ENCODE measurements at places on chromosomes 13 and 19.

DNA sequence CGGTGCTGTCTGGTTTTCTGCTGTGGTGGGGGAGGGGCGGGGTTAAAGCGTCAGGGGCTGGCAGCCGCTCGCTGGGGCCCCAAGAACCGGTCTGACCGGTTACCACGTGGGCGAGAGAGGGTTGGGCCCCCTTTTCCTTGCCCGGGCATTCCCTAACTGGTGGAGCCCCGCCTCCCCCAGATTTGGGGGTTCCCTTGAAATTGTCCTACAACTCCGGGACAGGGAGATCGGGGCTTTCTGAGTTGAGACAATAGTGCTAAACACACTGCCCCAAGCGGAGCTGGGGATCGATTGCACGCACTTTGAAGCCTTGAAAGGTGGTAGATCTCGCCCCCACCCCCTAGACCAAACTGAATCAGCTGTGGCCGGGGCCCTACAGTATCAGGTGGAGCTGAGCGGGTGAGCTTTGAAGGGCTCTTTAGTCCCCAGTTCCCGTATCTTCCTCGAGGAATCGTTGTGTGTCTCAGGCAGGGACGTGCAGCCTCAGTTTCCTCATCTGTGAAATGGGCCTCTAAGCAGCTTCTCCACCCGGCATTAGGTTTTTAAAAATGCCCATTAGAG is 4.8 kb downstream of the IER2 start:
- peak; percentile 73 for DNase-seq

DNA sequence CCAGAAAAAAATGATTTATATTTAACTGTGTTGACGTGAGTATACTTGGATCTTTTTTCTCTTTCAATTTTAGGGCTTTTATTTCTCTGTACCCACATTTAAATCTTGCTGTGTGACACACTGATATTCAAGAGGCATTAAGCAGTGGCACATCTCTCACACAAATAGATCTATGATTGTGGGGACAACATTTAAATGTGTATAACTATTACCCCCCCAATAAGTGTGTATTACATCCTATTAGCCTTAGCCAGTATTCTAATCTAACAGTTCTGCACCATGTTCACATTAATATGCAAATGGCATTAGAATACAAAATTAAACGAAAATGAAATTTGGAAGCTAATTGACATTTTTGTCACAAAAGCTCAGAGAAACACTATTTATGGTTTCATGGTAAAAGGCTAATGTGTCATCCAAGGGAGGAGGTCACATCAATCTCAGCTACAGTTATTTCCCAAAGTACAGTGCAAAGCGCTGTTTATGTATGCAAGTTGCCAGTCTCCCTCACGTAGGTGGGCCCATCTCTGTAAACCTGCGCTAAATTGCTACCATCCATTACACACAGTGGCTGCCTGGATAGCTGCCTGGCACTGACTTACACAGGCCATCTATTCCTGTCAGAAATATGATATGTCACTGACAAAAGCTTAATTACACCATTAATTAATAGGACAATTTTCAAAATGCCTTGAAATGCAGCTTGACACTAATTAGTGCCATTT is 984.7 kb upstream of the PCDH9 start:
- no peak for DNase-seq

DNA sequence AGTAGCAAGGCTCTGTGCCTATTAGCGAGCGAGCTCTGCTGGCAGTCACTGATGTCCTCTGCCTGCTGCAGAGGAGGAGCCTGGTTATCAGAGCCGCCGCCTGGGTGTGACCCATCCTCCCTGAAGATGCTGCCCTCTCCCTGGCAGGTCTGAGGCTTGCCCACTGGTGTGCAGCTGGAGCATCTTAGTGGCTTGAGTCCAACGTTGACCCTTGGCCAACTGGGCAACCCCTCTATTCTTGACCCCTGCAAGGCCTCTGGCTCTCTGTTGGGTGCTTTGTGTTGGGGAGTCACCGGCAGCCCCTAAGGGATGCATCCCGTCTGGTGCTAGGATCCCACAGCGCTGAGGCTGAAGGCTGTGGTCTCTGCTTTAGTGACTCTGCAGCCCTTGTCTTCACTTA is 277.9 kb upstream of the SOX1 start:
- no peak for DNase-seq

GRCh38 chr19:7636691-7637373 is at the start of gene STXBP2:
TSS of gene STXBP2 (plus strand) at chr19:7637110. CDS start at chr19:7637150, 40 bp downstream.
- peak; percentile 81 for DNase-seq

GRCh38 chr19:3006075-3006767 is 22.9 kb downstream of the TLE2 start:
- DNase-seq: peak; percentile 21

DNA sequence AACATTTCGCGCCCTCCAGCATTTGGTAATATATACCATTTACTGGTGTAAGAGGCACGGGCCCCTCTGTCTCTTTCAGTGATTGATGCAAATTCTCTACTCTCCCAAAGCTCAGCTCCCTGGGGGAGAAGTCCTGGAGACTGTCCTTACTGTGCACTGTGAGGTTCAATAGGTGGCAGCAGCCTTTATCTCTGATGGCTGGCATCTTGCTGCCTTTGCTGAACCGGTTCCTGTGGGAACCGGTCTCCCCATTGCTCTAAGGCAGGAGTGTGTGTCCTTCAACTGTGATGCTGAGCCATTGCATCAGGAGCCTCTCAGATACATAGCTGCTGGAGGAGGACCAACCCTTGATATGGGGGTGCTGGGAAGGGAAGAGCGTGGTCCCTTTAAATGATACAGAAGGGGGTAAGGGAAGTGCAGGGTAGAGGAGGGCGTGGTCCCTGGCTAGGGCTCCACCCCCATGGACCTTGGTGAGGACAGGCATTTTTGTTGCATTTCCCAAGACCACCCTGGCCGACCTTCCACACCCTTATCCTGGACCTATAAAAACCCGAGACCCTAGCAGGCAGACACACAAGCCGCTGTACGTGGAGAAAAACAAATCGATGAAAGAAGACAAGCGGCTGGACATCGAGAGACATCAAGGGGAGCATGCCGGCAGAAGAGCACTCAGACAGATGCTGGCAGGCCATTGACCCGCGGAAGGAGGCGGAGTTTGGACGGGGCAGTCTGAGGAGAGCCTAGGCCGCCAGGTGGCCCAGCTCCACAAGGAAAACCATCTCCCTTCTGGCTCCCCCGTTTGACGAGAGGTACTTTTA is 41.1 kb upstream of the GTF3A start:
- no peak for DNase-seq

DNA sequence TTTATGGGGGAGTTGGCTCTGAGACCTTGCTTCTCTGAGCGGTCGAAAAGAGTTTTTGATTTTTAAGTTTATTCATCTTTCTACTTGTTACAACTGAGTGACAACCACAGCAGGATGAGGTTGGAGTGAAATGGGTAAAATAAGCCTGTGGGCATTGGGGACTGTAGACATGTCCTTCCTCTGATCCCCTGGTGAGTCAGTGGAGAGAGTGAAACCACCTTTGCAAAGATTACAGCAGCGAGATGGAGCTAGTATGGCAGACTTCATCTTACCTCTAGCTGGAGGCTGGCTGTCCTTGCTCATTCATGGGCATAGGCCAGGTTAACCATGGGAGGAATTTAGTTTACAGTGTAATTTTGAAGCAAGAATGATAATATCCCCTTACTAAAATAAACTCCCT is 30.9 kb upstream of the PSG9 start:
- no peak for DNase-seq

GRCh38 chr19:4007021-4007835 is at the start of gene PIAS4:
TSS of gene PIAS4 (plus strand) at chr19:4007736. CDS start at chr19:4007761, 25 bp downstream.
- peak; percentile 96 for DNase-seq

- DNase-seq: no peak
Measured at GRCh38 chr13:93966267-93966936, 513.1 kb downstream of the DCT start.

GRCh38 chr13:25085125-25085742 is 10.7 kb upstream of the PABPC3 start:
- no peak for DNase-seq

GRCh38 chr19:6849876-6850275 is 37.5 kb upstream of the ADGRE1 start:
- DNase-seq: no peak

DNA sequence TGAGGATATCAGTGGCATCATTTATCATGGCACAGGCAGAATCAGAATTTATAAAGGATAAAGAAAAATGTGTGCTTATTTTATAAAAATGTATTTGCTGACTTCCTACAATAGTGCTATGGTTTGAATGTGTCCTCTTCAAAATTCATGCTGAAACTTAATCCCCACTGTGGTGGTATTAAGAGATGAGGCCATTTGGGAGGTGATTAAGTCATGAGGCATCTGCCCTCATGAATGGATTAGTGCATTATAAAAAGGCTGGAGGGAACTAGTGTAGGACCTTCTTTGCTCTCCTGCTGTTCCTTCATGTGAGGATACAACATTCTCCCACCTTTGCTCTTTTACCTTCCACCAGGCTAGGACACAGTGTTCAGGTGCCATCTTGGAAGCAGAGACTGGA is 212.8 kb downstream of the RFC3 start:
- DNase-seq: no peak

- DNase-seq: no peak
Measured at GRCh38 chr13:94765814-94766213, 53.5 kb upstream of the SOX21 start.

- no peak for DNase-seq
Measured at GRCh38 chr13:113907635-113908617, 44.0 kb upstream of the GAS6 start.

GRCh38 chr13:39245688-39246087 is 207.4 kb downstream of the NHLRC3 start:
- DNase-seq: no peak

GRCh38 chr13:43805071-43805468 is 18.3 kb upstream of the ENOX1 start:
- DNase-seq: no peak

DNA sequence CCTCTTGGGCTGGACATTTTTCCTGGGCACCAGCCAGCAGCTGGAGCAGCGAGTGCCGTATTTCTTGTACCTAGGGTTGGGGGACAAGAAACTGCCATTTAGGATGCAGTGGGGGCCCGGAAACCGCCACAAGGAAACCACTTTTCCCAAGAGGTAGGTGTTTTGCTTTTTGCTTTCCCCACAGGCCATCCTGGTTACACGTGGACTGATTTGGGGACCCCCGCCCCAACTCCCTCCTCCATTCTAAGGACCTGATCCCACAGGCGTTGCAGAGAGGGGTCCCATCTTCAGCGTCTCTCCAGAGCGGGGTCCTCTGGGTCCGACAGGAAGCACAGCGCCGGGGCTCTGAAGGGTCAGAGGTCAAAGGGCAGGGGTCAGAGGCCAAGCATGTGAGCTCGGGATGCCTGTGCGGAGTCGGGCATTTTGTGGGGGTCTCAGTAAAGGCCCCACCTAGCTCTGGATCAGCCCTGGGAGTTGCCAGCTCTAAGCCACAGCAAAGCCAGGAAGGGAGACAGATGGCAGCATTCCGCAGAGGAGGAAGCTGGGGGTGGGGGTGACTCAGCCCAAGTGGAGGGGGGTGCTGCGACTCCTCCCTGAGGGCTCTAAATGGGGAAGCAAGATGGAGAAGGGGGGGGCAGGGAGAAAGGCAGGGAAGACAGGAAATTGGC is 4.3 kb downstream of the ZGLP1 start:
- no peak for DNase-seq

- no peak for DNase-seq
Measured at GRCh38 chr19:30804751-30805150, 432.6 kb downstream of the ZNF536 start.

- no peak for DNase-seq
Measured at GRCh38 chr19:43721469-43722048, 5.7 kb downstream of the IRGC start.

DNA sequence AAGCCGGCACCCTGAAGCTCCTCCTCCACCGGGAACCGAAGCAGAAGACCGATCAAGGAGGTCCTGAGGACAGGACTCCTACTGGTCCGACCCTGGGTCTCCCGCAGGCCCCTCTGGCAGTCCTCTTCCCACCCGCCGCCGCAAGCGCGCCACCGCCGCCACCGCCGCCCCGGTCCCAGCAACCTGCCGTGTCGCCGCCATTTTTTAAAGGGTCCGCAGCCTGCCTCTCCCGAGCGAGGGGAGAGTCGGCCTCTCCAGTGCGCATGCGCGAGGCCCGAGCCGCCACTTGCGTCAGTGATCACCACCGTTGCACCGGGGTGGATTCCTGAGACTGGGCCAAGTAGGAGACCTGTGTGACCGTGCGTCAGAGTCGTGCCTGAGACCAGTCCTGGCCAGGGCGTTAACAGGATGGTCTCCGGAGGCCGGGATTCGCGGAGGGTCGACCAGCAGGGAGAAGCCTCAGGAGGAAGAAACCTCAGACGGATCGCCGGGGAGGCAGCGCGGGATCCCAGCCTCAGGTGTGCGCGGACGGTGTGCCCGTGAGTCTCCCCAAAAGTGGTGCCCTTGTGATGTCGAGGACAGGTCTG is 51.6 kb downstream of the ZNF146 start:
- DNase-seq: no peak

- DNase-seq: no peak
Measured at GRCh38 chr19:58380037-58380661, 681 bp downstream of the ZNF837 start.

DNA sequence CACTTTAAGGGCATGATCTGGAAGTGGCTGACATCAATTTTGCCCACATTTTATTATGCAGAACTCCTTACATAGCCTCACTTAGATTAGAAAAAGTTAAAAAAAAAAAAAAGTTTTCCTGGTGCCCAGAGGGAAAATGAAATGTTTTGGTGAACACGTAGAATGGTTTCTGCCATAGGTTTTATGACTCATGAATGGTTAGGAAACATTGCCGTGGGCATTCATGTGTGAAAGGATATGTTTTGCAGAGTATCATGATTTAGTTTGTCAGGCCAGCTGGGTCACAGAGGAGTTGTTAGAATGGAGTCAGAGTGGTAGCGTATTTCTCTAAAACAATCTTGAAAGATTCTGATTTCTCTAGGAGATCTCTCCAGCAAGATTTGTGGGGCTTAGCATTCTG is 133.8 kb downstream of the MRPL57 start:
- DNase-seq: no peak

DNA sequence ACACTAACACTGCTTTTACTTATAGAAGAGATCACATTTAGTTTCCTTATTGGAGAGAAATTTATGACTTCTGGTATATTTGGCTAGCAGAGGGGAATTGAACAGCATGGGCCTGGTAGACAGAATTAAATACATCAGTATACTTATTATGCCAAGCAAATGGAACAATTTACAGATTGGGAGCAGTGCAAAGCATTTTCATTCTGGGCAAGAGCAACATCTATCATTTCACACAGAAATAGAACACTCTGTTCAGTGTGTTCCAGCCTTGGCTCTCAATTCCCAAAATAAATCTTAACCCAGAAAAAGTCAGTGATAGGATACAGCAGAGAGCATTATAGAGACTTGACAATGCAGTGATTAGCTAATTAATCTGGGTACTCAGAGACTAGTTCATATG is 604.0 kb upstream of the SLITRK6 start:
- no peak for DNase-seq

DNA sequence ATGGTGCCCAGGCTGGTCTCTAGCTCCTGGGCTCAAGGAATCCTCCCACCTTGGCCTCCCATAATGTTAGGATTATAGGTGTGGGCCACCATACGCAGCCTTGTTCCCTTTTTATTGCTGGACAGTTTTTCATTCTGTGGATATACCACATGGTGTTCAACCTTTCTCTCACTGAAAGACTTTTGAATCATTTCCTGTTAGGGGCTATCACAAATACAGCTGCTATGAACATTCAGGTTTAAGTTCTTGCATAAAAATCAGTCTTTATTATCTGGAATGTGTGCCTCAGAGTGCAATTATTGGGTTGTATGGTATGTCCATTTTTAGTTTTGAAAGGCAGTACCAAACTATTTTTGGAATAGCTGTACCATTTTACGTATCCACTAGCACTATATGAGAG is 647.2 kb downstream of the LIG4 start:
- DNase-seq: no peak

Measured in stimulated activated CD8-positive, alpha-beta memory T cell treated with anti-CD3 and anti-CD28 coated beads, Interleukin-15, amount 100 ng/mL, for 48 hours (primary cell).